Ascending aorta (tissue), 2 donors: ENCODE measurements at places on chromosomes 3 and 15.

DNA sequence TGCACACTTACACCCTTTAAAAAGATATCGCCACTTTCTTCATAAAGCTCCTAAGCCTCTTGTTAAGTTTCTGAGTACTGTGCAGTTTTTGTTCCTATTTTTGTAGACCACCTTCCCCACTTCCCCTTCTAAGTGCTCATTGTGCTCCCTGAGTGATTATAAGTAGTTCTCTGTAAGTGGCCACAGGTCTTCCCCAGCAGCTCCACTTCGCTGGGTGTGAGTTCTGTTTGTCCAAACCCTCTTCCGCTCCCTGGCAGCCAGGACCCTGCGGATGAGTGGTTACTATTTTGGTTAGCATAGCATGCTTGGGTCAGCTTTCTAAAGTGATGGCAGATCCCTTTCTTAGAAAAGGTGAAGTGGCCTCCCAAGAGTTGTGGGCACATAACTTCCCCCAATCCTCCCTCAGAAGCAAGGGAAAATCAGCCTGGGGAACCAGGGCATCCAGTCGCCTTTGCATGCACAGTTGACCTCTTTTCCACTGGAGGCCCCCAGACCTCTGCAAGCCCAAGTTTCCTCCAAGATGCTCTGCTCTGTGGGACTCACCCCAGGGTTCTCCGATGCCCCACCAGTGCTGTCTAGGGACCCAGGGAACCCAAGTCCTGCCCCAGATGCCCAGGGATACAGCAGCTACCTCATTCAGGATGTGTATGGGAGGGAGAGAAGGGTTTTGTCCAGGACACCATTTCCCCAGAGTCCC lies 69.6 kb downstream of the ATP10A start:
- DNase-seq = no peak
- peaks cover 19% of the 10 kb centered on the region for H3K4me1 ChIP-seq
- no peak overlapping the region for H3K27ac ChIP-seq
- no peak overlapping the region for H3K4me3 ChIP-seq
- H3K36me3 ChIP-seq = no peaks in the 10 kb centered on the region

DNA sequence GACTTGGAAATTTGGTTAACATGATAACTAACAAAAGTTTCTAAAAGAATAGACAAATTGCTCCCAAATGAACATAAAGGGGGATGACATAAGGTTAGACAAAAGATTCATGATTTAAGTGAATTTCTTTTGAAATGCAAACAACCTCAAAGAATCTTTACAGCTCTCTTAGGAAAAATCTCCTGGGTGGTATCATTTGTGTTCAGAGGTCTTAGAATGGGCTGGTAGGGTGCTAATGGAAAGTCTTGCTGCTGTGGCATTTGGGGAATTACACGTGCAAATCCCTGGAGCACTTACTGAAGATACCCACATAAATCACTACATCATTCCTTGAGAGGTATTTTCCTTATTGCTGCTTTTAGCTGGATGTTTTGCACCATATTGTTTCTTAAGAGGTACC lies 14.4 kb upstream of the ROBO2 start:
- DNase-seq = no peak
- H3K27me3 ChIP-seq = no peaks in the 10 kb centered on the region
- no peaks in the 10 kb centered on the region for H3K4me1 ChIP-seq
- no peak overlapping the region for H3K4me3 ChIP-seq
- H3K36me3 ChIP-seq = no peaks in the 10 kb centered on the region

- no peak for DNase-seq
- H3K27me3 ChIP-seq = no peaks in the 10 kb centered on the region
- H3K36me3 ChIP-seq = no peaks in the 10 kb centered on the region
- peaks cover 33% of the 10 kb centered on the region for H3K4me1 ChIP-seq
- H3K4me3 ChIP-seq = no peak overlapping the region
- no peak overlapping the region for H3K27ac ChIP-seq
Measured at GRCh38 chr15:74244822-74245341, 8.8 kb downstream of the CCDC33 start.

DNA sequence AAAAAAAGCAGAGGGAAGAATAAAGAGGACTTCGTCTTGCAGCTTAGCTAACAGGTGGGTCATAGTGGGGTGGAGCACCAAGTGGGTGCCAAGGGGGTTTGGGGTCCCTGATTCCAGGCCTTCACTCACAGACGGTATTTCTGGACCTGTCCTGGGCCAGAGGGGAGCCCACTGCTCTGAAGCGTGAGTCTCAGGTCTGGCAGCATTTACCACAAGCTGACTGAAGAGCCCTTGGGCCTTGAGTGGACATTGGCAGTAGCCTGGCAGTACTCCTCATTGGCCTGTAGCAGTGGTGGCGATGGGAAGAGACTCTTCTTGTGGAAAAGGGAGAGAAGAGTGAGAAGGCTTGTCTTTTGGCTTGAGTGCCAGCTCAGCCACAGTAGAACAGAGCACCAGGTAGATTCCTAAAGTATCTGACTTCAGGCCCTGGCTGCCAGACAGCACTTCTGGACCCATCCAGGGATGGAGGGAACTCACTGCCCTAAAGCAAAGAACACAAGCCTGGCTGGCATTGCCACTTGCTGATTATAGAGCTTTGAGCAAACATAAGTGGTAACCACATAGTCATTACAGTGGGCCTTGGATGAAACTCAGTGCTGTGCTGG lies 72.9 kb downstream of the GLDN start:
- no peak overlapping the region for H3K27ac ChIP-seq
- no peaks in the 10 kb centered on the region for H3K4me1 ChIP-seq
- no peaks in the 10 kb centered on the region for H3K27me3 ChIP-seq
- H3K4me3 ChIP-seq = no peak overlapping the region

DNA sequence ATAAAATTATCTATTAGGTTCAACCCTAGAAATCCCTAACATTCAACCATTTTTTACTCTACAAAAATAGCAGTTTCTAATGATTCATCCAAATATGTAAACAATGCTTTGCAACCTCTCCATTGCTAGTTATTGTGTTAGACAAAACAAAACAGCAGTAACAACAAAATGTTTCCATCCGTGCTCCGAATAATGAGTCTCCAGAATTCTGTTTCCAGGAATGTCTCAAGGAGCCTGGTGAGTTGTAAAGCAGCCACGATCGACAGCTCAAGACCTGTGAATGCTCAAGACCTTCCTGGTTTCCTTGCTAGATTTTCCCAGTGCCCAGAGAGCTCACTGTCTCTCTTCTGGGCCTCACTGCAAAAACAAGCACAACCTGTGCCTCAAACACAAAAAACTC lies 49.9 kb downstream of the CHRD start:
- H3K4me1 ChIP-seq = no peaks in the 10 kb centered on the region
- no peaks in the 10 kb centered on the region for H3K27me3 ChIP-seq
- DNase-seq = no peak
- H3K36me3 ChIP-seq = no peaks in the 10 kb centered on the region

- DNase-seq = no peak
- H3K27me3 ChIP-seq = no peaks in the 10 kb centered on the region
- H3K4me3 ChIP-seq = no peak overlapping the region
- no peak overlapping the region for H3K27ac ChIP-seq
- peaks cover 26% of the 10 kb centered on the region for H3K36me3 ChIP-seq
Measured at GRCh38 chr3:51547274-51547673, 8.8 kb downstream of the RAD54L2 start.

GRCh38 chr3:194377708-194378107 lies 8.2 kb upstream of the LRRC15 start:
- H3K4me3 ChIP-seq = no peak overlapping the region
- no peak for DNase-seq
- no peaks in the 10 kb centered on the region for H3K4me1 ChIP-seq
- H3K36me3 ChIP-seq = no peaks in the 10 kb centered on the region
- H3K27ac ChIP-seq = no peak overlapping the region

GRCh38 chr3:167469381-167469780 lies 4.5 kb downstream of the SERPINI2 start:
- H3K4me1 ChIP-seq = no peaks in the 10 kb centered on the region
- no peak overlapping the region for H3K27ac ChIP-seq
- no peaks in the 10 kb centered on the region for H3K36me3 ChIP-seq
- H3K27me3 ChIP-seq = no peaks in the 10 kb centered on the region
- no peak for DNase-seq

DNA sequence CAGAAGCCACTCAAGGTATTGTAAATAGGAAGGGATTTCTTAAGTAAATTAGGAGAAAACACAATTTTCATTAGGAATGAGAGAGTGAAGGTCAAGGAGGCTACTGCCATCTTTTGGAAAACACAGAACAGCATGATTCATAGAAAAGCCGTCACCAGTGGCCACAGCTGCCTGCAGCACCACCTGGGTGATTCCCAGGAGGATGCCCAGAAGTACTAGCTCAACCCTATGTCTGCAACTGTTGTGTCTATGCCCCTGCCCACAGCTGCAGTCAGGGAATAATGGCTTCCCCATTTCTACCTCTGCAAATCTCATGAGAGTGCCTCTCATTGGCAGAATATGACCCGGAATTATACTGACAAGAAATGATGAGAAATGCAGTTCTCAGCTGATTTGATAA lies 300.0 kb downstream of the IGSF11 start:
- H3K27me3 ChIP-seq = no peaks in the 10 kb centered on the region
- no peak overlapping the region for H3K4me3 ChIP-seq
- no peak overlapping the region for H3K27ac ChIP-seq
- H3K4me1 ChIP-seq = no peaks in the 10 kb centered on the region
- no peaks in the 10 kb centered on the region for H3K36me3 ChIP-seq
- DNase-seq = no peak

DNA sequence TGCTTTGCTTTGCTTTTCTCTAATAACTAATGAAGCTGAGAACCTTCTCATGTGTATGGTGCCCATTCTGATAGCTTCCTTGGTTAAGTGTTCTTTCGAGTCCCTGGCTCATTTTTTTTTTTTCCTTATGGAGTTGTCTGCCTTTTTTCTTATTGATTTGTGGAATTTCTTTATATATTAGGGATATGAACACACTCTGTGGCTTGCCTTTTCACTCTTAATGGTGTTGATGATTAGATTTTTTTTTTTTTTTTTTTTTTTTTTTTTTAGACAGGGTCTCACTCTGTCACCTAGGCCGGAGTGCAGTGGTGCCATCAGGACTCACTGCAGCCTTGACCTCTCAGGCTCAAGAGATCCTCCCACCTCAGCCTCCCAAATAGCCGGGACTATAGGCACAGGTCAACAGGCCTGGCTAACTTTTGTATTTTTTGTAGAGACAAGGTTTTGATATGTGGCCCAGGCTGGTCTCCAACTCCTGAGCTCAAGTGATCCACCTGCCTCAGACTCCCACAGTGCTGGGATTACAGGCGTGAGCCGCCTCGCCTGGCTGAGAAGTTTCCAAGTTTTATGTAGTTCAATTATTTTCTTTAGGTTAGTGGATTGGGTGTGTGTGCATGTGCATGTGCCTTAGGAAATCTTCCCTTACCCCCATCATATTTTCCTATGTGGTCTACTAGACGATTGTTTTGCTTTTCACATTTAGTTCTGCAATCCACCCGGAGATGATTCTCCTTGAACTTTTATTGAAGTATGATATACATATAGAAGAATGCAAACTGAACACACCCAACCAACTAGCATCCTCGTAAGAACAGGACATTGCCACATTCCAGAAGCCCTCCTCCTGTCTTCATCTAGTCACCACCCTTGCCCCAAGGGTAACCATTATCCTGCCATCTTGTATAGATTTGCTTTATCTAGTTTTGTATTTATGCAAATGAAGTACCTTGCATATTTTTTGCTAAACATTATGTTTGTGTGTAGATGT lies 1.7 kb upstream of the SNRPA1 start:
- no peak overlapping the region for H3K4me3 ChIP-seq
- no peak for DNase-seq
- H3K27ac ChIP-seq = no peak overlapping the region
- H3K27me3 ChIP-seq = no peaks in the 10 kb centered on the region
- peaks cover 2% of the 10 kb centered on the region for H3K36me3 ChIP-seq
- peaks cover 3% of the 10 kb centered on the region for H3K4me1 ChIP-seq

- no peak overlapping the region for H3K4me3 ChIP-seq
- H3K36me3 ChIP-seq = peaks cover 7% of the 10 kb centered on the region
- peak overlapping the region; percentile 98 for H3K27ac ChIP-seq
- no peaks in the 10 kb centered on the region for H3K27me3 ChIP-seq
- no peak for DNase-seq
Measured at GRCh38 chr15:40335938-40336743, 4.6 kb downstream of the CCDC9B start.

DNA sequence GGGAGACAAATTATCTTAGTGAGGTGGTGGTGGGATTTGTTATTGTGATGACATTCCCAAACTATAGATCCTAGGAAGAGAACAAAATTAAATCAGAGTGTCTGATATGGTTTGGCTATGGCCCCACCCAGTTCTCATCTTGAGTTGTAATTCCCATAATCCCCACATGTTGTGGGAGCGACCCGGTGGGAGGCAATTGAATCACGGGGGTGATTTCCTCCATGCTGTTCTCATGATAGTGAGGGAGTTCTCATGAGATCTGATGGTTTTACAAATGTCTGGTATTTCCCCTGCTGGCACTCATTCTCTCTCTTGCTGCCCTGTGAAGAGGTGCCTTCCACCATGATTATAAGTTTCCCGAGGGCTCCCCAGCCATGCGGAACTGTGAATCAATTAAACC lies 62.0 kb downstream of the RPL22L1 start:
- H3K4me3 ChIP-seq = no peak overlapping the region
- H3K27me3 ChIP-seq = no peaks in the 10 kb centered on the region
- no peak for DNase-seq
- H3K27ac ChIP-seq = no peak overlapping the region
- H3K36me3 ChIP-seq = no peaks in the 10 kb centered on the region
- H3K4me1 ChIP-seq = no peaks in the 10 kb centered on the region

- H3K4me3 ChIP-seq = peak overlapping the region; percentile 54
- H3K27me3 ChIP-seq = no peaks in the 10 kb centered on the region
- H3K36me3 ChIP-seq = no peaks in the 10 kb centered on the region
- H3K4me1 ChIP-seq = no peaks in the 10 kb centered on the region
- no peak overlapping the region for H3K27ac ChIP-seq
Measured at GRCh38 chr3:46892285-46893145, 15.0 kb downstream of the PTH1R start.

- H3K36me3 ChIP-seq = no peaks in the 10 kb centered on the region
- no peaks in the 10 kb centered on the region for H3K4me1 ChIP-seq
- no peak for DNase-seq
- H3K4me3 ChIP-seq = no peak overlapping the region
Measured at GRCh38 chr3:121295979-121296378, 249.8 kb downstream of the POLQ start.

GRCh38 chr3:194072097-194072428 lies 63.9 kb upstream of the HES1 start:
- no peaks in the 10 kb centered on the region for H3K27me3 ChIP-seq
- H3K4me3 ChIP-seq = no peak overlapping the region
- H3K27ac ChIP-seq = no peak overlapping the region
- DNase-seq = no peak
- H3K4me1 ChIP-seq = peaks cover 10% of the 10 kb centered on the region
- H3K36me3 ChIP-seq = no peaks in the 10 kb centered on the region
